ENCODE measurements at places on chromosomes 4 and X.

DNA sequence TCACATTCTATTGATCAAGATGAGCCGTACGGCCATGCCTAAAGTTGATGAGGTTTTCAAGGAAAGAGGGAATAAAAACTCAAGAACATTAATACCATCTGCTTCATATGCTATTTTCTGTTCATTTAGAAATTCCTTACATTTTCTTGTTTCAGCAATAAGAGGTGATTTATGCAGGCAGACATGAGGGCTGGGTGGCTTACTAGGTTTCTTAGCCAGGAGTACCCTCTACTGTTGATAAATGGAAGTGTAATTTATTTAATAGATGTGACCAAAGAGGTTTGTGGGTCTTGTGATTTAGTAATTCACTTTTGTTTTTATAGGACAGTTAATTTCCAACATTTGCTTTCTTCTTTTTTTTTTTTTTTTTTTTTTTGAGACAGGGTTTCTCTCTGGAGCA lies 6.4 kb upstream of the SMIM9 start:
- DNase-seq = no peak

DNA sequence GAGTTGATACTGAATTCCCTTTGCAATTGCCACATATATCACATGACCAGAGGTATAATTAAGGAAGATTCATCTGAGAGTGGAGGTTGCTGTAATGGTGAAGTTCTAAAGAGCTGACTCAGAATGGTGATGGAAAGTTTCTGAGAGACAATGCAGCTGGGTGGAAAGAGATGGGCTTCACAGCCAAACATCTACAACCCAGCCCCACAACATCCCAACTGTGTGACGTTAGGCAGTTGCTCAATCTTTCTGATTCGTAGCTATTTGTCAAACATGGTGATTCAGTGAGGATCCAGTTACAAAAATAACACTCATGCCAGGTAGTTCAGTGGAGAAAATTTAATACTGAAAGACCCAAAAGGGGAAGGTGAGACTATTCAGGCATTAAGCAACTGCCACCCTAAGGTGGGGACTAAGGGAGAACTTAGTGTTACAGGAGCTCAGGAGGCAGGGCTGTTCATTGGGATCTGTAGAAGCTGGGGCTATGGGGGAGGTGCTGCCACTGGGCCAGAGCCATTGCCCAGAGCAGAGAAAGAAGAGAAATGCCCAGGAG lies 6.9 kb upstream of the AFF1 start:
- DNase-seq = no peak

GRCh38 chrX:131703646-131704045 lies 159.8 kb downstream of the OR13H1 start:
- DNase-seq = no peak

DNA sequence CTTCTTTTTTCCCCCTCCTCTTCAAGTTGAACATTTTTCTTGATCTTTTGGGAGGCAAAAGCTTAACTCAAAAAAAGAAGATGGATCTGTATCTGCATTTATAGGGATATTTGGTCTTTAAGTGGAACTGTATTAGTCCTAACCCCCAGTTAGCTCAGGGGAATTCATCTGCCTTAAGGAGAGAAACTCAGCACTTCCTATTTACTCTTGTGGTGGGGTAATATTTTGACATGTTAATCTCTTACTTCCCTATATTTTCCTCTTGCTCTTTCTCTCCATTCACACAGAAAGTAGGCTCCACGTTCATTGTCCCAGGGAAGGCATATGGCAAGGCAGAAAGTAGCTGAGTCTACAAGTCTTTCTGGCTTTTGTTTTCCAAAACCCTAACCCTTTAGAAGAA lies 5.3 kb downstream of the LRRC66 start:
- DNase-seq = no peak

DNA sequence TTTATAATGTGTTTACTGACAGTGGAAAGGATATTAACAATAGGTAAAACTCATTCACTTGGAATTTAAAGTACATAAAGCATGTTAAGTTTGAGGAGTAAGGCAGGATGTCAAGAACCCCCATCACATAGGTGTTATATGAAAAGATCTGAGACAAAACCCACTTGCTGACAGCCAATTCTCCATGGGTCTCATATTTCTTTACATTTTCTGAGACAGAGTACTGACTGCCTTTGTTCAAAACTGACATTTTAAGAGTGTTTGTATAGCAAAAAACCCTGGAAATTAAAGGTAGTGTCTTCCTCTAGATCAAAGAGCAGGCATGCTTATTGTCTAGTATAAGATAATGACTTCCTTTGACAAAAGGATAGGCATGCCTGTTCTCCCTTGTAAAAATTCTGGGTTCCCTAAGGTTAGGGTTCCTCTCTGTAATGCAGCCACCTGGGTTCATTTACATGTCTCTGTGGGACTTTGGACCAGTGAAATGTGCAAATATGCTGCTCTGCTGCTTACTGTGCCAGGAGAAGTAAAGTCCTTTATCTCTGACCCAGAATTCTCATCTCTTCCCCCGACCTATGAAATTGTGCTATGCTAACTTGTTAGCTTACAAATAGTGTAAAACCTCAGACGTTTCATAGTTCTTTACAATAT lies 123.6 kb downstream of the PCDH18 start:
- no peak for DNase-seq

GRCh38 chr4:149884529-149885181 lies 69.0 kb upstream of the IQCM start:
- DNase-seq = no peak

DNA sequence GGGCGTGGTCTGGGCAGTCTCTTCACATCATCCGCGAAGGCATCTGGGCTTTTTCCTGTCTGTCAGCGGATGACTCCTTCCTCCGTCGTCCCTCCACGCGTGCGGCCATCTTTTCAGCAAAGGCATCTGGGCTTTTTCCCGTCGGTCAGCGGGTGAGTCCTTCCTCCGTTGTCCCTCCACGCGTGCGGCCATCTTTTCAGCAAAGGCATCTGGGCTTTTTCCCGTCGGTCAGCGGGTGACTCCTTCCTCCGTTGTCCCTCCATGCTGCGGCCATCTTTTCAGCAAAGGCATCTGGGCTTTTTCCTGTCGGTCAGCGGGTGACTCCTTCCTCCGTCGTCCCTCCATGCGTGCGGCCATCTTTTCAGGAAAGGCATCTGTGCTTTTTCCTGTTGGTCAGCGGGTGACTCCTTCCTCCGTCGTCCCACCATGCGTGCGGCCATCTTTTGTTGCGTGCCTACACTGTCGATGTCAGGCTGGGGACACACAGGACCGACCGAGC lies 12.3 kb upstream of the TMEM271 start:
- no peak for DNase-seq

DNA sequence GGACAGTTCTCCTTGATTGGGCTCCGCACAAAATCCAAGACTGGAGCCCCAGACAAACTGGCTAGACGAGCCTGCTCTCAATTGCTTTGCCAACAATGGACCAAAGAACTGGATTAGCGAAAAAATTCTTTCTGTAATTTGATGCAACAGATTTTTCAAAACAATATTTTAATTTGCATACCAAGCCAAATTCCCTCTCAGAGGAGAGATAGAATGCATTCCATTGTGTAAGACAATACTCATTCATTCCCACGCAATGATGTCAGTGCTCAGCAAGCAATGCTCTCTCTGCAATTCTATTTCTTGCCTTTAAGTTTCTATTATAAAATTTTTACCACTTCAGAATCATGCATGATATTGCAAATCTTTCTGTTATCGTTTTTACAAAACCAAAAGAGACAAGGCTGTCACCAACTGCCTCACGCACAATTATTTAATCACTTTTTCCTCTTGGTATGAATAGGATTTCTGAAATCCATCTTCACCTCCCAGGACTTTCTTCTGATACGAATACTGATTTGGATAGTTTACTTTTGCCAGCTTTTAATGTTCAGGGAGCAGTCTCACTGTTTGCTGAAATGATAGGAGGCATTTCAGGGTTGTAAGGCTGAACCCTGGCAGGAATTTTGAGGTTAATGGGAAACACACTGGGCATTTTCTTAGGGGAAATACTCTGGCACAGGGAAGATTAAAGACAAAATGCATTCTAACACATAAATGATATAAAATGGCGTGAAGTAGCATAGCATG lies 46.1 kb upstream of the HCCS start:
- DNase-seq = no peak

- no peak for DNase-seq
Observed at GRCh38 chrX:64456828-64457227, 61.6 kb upstream of the MTMR8 start.

DNA sequence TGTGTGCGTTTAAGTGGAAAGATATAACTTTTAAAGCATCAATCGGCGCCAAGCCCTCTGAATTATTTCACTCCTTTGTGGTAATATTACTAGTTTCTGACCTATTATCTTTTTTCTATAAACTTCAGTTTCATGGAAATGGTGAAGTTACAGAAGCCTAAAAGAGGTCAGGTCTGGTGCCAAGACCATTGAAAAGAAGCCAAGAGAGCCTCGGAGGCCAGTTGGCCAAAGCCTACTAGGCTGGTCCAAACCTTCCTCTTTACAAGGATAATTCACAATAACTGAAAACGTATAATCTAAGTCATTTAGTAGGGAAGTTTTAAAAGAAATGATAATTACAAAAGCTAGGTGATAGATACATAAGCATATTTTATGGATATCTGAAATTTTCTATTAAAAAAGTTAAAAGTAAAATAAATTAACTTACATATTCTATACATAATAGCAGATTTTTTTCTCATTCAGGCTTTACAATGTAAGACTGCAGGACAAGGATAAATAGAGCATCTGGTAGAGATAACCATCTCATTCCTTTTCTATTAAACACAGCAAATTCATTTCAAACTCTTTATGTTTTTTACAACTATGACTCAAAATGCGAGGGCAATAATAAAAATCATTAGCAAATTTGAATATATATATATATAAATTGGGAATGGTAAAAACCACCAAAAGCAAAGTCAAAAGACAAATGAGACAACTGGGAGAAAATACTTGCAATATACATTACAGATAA lies 49.2 kb downstream of the WDFY3 start:
- DNase-seq = no peak

DNA sequence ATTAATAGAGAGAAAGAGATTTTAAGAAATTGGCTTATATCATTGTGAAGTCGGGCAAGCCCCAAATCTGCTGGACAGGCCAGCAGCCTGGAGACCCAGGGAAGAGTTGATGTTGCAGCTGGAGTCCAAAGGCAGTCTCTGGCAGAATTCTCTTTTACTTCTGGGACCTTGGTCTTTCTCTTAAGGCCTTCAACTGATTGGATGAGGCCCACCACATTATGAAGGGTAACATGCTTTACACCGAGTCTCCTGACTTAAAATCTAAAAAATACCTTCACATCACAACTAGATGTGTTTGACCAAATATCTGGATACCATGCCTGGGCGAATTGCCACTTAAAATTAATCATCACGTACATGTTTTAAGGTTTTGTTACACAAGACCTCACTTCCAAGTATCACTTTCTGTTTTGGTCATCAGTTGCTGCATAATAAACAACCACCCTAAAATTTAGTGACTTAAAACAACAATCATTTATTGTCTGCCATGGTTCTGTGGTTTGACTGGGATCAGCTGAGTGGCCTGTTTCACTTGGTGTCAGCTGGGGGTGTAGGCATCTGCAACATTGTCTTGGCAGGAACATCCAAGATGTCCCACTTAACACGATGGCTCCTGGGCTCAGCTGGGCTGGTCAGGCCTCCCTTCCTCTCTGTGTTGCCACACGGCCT lies 3.4 kb downstream of the CD38 start:
- no peak for DNase-seq

GRCh38 chrX:69429339-69430015 lies 74.6 kb upstream of the NALF2 start:
- no peak for DNase-seq

DNA sequence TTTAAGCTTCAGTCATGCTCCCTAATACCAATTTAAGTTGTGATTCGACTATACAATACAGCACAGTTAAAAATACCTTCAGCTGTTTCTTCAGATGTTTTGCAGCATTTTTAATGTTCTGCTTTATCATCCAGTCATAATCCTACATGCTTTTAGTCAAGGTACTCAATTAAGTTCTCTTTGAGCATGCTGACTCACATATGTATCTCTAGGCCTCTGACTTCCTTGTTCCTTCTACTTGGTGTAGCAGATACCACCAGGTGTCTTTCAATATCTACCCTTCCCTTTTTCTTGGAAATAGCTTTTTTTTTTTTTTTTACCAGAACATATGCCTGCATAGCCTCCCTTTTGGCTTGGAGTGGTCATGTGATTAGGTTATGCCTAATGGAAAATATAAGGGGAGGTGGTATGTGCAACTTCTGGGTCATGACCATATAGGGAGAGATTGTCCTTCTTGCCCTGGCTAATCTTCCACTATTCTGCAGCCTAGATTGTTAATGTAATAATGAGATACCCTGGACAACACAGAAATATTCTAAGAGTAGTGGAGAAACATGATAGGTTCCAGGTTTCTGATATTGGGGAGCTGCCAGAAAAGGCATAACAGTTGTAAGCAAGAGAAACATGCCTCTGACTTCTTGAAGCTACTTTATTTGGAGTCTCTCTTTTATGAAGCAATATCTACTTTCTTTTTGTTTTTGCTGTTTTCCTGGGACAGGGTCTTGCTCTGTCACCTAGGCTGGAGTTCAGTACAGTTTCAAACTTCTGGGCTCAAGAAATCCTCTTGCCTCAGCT lies 737.2 kb upstream of the SLIT2 start:
- no peak for DNase-seq

- no peak for DNase-seq
Observed at GRCh38 chrX:132858018-132858417, 100.4 kb downstream of the HS6ST2 start.

DNA sequence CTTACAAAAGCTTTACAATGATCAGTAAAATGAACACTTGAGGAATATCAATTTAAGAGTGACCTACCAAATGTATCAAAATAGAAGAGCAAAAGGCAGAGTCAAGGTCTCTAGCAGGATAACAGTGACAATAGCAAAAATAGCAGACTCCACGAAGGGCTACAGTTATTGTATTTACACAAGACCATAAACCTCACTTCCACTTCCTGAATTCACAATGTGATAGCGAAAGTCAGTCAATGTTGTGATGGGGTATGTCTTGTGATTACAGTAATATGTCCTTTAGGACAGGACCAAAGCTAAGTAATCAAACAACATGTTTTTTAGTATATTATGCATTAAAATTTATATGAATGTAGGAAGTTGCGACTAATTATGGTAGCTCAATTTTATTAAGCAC lies 139.6 kb downstream of the IQCM start:
- DNase-seq = no peak

DNA sequence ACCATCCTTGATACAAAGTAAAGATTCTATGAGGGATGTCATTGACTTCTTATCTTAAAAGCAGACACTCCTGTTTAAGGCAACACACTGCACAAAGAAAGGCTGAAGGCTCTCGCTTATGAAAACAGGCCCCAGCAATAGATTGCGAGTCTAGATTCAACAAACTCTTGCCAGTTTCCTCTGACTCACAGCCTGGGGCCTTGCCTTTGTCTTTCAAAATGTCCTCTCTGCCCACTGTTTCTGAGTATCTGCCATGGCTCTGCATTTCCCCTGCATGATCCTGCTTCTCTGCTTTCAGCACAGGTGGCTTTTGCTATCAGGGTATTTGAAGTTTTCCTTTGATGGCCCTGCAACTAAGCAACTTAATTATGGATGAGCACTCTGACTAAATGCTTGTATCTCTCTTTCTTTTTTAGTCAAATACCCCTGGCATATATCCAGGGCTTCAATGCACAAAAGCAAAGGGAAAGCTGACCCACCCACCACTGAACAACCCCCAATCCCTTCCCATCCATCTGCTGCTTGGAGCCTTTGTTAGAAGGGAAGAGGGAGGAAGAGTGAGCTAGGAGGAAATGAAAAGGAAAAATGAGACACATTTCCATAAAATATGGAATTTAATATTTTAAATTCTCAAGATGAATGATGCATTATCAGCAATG lies 32.2 kb downstream of the NDP start:
- no peak for DNase-seq

All from stimulated activated CD4-positive, alpha-beta T cell treated with anti-CD3 and anti-CD28 coated beads, Interleukin-12 subunit alpha, Interleukin-12 subunit beta, amount 100 ng/mL, for 4 hours (primary cell).